ENCODE measurements at places on chromosomes 16 and 17.
A peak's percentile ranks its signal among the peaks of the same experiment; 100 is the strongest.

DNA sequence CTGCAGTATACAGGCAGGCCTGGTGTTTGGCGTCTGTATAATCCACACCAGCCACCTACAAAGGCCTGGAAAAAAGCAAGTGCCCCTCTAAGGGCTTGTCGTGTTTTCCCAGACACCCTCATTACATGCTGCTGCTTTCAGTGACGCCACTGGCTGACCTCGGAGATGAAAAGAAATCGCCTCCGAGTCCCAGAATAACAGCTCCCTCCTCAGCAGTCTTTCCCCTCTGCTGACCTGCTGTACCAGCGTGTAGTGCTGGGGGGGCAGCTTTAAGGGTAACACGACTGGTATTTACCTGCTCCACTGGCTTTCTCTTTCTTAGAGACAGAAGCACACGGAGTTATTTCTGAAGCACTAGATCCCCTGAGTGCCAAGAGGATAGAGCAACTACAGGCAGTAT, 296.8 kb downstream of the GRIN2A start:
- DNase-seq, result no peak

GRCh38 chr17:9436630-9437029, 139.0 kb downstream of the STX8 start:
- DNase-seq, result no peak

DNA sequence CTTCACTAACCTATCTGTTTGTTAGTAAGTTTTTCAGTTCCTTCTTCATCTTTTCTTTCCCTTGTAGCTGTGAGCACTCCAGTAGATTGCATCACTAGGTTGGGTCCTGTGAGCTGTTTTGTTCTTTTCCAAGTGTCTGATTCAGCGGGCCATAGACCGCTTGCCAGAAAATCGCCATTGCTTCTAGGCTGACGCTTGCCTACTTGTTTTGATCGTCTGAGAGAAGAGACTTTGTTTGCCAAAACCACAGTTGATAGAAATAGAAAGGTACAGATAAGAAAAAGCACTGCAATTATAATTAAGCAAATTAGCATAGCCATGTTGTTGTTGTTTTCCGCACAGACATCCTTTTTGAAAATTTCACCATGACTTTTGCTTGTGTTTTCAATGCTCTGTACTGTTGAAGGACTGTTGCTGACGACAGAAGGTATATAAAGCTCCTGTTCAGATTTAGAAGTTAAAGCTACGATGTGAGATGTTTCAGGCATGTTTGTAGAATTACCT, 3.1 kb downstream of the EVI2A start:
- no peak for DNase-seq

- no peak for DNase-seq
Observed at GRCh38 chr16:47448830-47449575, 11.9 kb downstream of the ITFG1 start.

DNA sequence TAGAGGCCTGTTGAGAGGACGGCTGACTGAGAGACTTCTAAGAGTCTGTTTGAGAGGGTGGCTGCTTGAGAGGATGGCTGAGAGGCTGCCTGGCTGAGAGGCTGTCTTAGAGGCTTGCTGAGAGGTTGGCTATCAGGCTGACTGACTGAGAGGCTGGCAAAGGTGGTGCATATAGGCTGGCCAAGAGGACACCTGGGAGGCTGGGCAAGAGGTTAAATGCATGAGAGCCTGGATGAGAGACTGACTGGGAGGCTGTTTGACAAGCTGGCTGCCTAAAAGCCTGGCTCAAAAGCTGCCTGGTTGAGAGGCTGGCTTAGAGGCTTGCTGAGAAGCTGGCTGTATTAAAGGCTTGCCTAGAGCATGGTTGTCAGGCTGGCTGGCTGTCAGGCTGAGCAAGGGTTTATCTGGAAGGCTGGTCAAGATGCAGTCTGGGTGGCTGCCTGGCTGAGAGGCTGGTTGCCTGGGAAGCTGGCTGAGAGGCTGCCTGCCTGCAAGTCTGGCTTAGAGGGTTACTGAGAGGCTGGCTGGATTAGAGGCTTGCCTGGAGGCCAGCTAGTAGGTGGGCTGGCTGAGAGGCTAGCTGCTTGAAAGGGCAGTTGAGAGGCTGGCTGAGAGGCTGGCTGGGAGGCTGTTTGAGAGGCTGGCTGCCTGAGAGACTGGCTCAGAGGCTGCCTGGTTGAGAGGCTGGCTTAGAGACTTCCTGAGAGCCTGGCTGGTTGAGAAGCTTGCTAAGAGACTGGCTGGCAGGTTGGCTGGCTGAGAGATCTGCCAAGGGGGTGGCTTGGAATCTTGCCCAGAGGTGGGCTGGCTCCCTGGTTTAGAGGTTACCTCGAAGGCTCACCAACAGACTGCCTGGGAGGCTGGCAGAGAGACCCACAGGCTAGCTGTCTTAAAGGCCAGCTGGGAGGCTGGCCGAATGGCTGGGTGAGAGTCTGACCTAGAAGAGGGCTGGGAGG, 38.3 kb upstream of the ACSM2B start:
- DNase-seq, result no peak

DNA sequence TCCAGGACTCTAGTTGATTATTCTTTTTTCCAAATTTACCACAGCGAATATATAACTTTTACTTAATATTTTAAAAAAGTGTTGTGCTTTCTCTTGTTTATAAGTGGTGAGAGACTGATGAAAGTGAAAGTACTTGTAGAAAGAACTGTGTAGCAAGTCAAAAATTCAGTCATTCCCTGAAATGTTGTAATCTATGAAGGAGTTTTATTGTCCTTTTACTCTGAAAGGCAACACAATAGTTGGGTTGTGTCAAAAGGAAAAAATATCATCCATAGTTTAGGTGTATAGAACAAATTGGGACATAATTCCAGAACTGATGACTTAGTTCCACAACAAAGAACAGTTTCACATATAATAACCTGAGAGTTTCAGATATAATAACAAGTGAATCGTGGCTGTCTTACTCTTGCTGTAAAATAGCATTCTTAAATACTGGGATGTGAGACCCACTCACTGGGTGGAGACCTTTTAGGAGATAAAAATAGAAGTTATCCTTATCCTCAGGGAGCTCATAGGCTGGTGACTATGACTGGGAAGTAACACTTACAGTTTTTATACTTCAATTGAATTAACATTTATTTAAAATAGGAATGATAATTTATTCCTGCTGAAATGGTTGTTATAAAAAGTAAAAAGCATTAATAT, 20.6 kb downstream of the CYB5B start:
- DNase-seq, result no peak

- no peak for DNase-seq
Observed at GRCh38 chr17:32971171-32971570, 20.5 kb upstream of the SPACA3 start.

- DNase-seq, result no peak
Observed at GRCh38 chr16:79509211-79509631, 91.3 kb downstream of the MAF start.

DNA sequence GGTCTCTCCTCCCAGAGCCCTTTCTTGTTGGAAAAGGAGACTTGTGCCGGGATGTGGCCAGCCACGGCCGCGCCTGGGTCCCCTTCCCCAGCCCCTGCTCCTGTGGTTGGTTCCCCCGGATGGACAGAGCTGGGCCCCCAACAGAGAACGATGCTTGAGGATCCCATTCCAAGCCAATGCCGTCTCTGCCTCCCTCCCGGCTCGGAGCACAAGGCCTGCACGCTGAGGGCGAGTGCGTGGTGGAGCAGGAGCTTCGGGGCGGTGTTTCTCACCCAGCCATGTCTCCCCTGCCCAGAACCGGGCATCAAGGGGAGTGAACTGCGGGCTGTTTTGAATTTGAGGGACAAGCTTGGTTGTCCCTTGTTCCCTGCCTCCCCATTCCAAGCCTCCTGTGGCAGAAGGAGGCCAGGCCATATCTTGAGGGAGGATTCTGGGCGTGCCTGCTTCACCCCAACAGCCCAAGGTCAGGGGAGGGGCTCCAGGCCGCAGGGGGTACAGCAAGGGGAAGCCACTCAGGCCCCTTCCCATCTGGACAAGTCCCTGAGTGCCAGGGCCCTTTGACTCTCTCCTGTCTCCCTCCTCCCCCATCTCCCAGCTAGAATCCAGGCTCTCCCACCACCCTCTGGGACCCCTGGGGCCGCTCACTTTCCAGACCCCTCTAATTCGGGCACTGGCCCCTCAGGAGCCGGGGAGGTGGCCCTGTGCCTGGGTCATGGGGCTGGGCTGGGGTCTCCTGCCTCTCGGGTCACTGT, 43.6 kb downstream of the SOCS3 start:
- no peak for DNase-seq

DNA sequence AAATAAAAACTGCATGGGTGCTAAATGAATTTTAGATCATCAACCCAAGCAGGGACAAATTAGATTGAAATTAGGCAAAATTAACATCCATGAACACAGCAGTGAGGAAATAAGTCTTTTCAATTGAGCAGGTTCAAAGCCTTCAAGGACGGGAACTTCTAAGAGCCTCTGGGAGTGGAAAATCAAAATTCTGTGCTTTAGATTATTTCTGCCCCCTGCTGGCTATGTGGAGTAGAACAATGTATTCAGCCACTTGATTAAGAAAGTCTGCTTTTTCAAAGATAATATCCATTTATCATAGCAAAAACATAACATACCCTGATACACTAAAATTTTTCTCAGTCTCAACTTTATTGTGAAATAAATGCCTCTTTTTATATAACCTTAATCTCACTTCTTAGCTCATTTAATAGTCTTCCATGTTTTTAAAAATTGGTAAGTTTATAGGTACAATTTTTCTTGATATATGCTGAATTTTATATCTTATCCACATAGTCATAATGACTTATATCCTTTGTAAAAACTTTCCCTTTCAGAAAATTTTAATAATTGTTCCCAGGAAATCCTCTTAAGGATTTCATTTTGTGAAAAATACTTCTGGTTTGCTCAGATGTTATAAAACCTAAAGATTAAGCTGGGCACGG, 28.1 kb upstream of the NOL11 start:
- peak; percentile 30 for DNase-seq

- no peak for DNase-seq
Observed at GRCh38 chr16:48507886-48508285, 102.1 kb downstream of the N4BP1 start.

- DNase-seq, result no peak
Observed at GRCh38 chr16:2456551-2457153, 3.3 kb upstream of the TEDC2 start.

DNA sequence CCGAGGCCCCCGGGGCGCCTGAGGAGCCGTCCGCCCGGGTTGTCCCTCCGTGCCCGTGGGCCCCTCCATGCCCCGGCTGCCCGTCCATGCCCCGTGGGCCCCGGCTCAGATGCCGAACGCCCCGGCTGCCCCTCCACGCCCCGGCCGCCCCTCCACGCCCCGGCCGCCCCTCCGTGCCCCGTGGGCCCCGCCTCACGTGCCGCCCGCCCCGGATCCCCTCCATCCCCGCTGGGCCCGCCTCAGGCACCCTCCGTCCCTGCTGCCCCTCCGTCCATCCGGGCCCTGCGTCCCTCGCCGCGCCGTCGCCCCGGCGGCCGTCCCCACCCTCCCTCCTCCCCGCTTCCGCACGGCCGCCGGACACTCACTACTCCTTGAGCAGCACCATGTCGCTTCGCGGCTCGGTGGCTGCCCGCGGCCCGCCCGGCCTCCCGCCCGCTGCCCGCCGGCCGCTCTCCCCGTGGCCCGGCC, 382 bp downstream of the PITPNA start:
- DNase-seq, result no peak

GRCh38 chr17:78707016-78707415, 75.1 kb downstream of the CYTH1 start:
- DNase-seq, result no peak

DNA sequence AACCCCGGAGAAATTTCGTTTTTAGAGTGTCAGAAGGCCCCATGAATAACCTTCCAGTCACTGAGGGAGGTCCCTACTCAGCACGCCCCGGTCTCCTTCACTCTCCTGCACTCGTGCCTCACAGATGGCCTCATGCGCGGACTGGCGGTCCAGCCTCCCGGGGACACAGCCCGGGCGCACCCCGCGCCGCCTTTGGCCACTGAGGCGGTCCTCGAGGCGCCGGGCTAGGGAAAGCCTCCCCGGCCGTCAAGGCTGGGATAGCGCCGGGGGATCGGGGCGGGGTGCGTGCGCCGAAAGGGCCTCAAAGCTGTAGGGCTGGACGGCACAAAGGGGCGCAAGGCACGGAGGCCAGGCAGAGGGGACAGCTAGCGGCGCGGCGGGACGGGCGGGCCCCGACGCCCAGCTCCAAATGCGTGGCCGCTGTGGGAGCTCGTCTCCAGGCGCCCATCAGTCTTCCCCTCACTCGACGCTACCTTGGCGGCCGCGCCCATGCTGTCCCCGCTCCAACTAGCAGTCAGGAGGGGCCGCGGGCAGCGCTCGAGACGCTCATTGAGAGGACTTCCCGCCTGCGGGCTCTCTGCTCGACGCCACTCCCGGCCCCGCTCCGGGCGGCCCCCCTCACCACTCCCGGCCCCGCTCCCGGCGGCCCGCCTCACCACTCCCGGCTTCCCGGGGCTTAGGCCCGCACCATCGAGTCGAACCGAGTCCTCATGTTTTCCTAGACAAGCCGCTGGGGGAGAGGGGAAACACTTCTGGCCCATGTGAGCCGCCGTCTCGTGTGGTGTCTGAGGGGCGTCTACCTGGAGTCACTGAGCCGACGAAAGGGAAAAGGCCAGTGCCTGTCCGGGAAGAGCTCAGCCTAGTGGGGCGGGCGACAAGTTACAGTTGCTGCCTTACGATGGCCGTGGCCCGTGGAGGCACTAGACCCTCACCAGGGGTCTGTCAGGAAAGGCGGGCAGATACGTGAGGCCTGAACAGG, at the start of gene USP6:
Gene USP6 (plus strand): TSS at position 360 of the 979 bp plus-strand sequence. CDS start 14,336 bp downstream, outside the sequence.
- no peak for DNase-seq

GRCh38 chr17:50467855-50468303, 801 bp downstream of the CHAD start:
- no peak for DNase-seq

GRCh38 chr17:29469276-29469675, 79.1 kb downstream of the TAOK1 start:
- DNase-seq, result no peak

DNA sequence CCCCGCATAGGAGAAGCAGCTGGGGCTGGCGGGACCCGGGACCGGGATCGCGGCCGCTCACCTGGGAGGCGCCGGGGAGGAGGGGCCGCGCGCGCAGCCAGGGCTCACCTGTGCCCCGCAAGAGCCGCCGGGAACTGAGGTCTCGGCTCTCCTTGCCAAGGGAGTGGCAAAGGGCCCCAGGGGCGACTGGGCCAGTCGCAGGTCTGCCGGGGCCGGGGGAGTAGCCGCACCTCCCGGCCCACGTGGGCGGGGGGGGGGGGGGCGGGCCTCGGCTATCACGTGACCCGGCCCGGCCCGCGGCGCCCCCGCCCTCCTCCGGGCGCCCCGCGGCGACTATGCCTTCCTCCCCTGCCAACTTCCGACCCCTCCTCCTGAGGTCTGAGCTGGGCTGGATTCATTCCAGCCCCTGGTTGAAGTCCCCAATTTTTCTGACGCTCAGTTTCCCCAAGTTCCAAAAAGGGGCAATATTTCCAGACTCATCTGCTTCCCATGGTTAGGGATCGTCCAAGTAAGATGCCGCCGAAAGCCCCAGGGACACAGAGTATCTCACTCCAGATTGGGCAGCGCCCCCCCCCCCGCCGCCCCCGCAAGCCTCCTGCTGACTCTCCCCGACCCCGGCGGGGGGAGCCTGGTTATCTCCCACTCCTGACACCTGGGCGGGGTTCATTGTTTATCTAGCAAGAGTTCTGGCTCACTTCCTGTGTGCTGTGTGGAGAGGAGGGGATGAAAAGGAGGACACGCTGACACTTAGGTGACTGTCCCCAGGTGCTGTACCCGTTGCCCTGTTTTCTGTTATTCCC, at the start of gene TMC6:
Gene TMC6 (minus strand): TSS at position 205 of the 800 bp plus-strand sequence. CDS start 1,923 bp downstream, outside the sequence.
- no peak for DNase-seq

Measured in left renal cortex interstitium (tissue), 4 donors.